ENCODE measurements at places on chromosomes 2 and 18.

DNA sequence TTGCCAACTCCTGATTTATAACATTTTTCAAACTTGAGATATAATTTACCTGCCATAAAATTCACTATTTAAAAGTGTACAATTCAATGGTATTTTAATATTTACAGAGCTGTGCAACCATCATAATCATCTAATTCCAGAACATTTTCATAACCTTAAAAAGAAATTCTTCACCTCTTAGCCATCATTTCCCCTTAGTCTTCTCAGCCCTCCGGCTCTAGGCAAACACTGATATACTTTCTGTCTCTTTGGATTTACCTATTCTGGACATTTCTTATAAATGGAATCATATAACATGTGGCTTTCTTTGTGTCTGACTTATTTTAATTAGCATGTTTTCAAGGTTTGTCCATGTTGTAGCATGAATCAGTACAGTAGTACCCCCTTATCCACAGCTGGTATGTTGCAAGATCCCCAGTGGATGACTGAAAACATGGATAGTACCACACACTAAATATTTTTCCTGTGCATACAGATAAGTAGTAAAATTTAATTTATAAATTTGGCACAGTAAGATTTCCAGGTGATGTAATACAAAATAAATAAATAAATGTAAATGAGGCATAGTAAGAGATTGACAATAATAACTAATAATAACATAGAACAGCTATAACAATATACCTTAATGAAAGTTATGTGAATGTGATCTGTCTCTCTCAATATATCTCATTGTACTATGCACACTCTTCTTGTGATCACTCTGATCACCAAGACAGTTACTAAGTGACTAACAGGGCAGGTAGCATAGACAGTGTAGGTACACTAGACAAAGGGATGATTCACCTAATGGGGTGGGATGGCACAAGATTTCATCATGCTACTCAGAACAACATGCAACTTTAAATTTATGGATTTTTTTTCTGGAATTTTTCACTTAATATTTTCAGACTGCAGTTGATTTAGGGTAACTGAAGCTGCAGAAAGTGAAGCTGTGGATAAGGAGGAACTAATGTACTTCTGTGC is 73.1 kb downstream of the RAB3GAP1 start:
- no peak for DNase-seq

DNA sequence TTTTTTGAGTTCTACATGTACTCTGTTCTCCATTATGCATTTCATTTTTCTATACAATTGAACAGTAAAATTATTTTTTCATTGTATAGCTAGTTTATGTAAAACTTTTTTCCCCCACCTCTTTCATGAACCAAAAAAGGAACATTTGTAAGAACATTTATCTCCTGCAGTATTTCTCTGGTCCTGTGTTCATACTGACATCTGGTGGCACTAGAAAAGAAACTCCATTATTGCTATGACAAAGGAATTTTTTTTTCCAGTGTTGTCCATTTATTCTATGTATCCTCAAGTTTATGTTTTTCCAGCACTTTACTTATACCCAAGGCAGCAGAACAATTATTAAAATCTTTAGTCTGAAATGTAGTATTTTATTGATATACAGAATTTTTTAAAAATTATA is 27.4 kb upstream of the CHAC2 start:
- DNase-seq, result peak; percentile 19

DNA sequence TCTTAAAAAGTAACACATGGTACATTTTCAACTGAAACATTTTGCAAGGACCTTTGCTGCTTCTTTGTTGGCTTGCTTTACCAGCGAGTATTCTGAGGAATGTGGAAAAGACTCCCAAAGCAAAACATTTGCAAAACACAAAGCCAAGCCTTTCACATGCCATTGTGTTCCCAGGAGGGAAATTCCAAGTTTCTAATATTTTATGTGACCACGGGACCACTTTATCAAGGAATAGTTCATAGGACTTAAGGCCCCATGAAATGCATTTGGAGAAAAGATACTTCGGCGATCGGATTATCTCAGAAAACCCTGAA is 26.2 kb downstream of the CYP27C1 start:
- DNase-seq, result no peak

GRCh38 chr2:156294945-156295580 is 37.5 kb downstream of the NR4A2 start:
- DNase-seq, result no peak

- peak; percentile 77 for DNase-seq
Measured at GRCh38 chr2:234496055-234496834, 636 bp downstream of the ARL4C start.

DNA sequence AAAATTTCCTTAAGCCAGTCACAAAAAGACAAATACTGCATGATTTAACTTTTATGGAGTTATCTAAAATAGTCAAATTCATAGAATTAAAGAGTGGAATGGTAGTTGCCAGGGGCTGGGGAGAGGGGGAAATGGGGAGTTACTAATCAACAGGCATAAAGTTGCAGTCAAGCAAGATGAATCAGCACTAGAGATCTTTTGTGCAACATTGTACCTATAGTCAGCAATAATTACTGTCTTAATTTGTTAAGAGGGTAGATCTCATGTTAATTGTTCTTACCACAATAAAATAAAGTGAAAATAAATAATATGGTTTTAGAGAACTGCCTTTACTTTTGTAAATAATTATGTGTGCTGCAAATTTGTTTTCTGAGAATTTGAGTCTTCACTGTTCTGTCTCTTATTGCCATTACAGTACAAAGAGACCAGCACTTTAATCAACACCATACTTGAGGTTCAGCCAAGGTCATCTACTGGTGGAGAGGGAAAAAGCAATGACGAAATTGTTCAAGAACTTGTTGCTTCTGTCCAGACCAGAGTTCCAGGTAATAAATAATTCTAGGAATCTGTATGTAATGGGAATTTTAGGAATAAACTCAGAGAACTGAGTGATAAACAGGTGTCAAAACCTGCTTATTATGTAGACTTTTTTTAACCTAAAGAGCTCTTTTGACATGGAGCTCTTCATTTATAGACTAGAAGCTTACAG is 75.5 kb downstream of the TRABD2A start:
- DNase-seq, result no peak

- DNase-seq, result no peak
Measured at GRCh38 chr18:46748466-46748865, 8.4 kb downstream of the ST8SIA5 start.
